Ascending aorta (tissue), 2 donors: ENCODE measurements at places on chromosomes 4 and X. TPM values are rescaled to one million over a fixed set of nuclear protein-coding genes. Genes with fewer than 3 reads are reported as not detected.

- no peak for DNase-seq
Observed at GRCh38 chr4:139858436-139859205, 193.0 kb downstream of the MGST2 start.

GRCh38 chr4:150493851-150494250, 88.1 kb upstream of the MAB21L2 start:
- DNase-seq, result no peak

- DNase-seq, result no peak
Observed at GRCh38 chr4:74627504-74627903, 166.8 kb downstream of the BTC start.

DNA sequence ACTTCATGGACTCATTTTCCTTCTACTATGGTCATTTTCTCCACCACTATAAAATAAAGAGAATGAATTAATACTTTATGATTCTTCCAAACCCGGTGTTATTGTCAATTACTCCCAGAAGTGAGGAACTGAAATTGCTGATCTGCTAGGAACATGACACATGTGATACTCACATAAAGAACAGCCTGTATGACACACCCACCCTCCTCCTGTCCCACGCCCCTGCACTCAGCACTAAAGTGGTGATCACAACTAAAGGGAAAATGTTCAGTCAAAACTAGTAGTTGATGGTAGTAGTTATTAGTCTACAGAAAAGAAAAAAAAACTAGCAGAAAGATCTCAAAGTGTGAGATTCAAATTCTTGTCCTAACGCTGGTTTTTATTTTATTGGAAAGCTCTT, 1508.3 kb downstream of the RAPGEF2 start:
- no peak for DNase-seq

GRCh38 chrX:51571874-51572273, 46.8 kb downstream of the CENPVL3 start:
- DNase-seq, result no peak

DNA sequence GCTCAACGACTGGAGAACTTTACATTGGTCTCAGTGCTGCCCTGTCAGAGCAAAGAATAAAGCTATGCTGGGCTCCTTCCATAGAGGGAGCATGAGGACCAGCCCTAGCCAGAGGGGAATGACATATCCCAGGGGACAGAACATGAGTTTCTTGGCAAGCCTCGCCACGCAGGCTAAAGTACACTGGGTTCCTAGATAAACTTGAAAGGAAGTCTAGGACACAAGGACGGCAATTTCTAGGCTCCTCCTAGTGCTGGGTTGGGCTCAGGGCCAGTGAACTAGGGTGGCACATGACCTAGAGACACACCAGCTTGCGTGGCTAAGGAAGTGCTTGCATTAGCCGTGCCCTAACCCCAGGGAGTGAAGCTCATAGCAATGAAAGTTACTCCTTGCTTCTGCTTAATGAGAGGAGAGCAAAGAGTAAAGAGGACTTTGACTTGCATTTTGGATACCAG, 141.0 kb downstream of the MAB21L2 start:
- peak; percentile 91 for DNase-seq

DNA sequence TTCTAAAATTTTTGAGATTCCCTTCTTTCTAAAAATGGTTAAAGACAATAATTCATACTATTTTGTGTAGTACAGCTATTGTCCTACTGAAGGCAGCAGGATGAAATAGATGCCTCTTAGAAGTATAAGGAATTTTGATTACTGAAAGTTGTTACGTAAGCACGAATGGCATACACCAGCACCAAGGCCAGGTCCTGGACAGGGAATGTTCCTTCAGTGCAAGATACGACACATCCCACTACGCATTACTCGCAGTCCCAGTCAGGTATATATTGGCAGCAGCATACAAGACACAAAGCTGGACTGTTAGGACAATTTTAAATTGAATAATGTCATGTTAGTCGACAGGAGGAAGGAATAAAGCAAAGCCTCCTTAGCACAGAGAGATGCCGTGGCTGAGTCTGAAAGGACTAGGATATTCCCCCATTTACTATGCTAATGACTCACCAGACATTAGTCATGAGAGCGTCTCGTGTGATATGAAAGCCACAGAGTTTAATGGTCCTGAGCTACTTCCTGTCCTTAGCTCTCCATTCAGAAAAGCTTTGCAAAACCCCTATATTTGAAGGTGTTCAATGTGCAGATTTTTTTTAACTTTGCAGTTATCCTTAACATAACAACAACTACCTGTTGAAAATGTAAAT, 504.3 kb downstream of the FAM133A start:
- no peak for DNase-seq

- DNase-seq, result no peak
Observed at GRCh38 chr4:8556341-8557150, 23.6 kb upstream of the GPR78 start.

DNA sequence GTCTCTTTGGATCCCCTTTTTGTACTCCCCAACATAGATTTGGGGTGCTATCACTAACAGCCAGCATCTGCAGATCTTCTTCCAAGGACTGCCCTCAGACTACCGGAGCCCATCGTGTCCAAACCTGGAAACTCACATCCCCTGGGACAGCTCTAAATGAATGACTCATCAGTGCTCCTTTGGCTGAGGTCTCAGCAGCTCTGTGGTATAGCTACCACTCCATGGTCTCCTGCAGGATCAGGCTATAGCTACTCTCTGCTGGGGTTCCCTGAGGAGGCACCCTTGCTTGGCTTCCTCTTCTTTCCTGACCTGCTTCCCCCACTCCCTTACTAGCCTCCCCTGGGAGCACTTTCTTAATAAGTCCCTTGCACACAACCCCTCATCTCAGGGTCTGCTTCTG, 97.5 kb upstream of the PRPS2 start:
- no peak for DNase-seq

- DNase-seq, result no peak
Observed at GRCh38 chr4:173242466-173243250, 74.0 kb downstream of the GALNT7 start.

GRCh38 chr4:139574641-139575040, 18.6 kb upstream of the SETD7 start:
- no peak for DNase-seq

GRCh38 chr4:108272046-108272445, 103.3 kb upstream of the LEF1 start:
- no peak for DNase-seq

- no peak for DNase-seq
Observed at GRCh38 chrX:133437766-133438165, 22.5 kb upstream of the GPC4 start.

GRCh38 chr4:105148776-105149175, 2.1 kb downstream of the TET2 start:
- no peak for DNase-seq

- no peak for DNase-seq
Observed at GRCh38 chrX:15808254-15808653, 18.0 kb downstream of the ZRSR2 start.

DNA sequence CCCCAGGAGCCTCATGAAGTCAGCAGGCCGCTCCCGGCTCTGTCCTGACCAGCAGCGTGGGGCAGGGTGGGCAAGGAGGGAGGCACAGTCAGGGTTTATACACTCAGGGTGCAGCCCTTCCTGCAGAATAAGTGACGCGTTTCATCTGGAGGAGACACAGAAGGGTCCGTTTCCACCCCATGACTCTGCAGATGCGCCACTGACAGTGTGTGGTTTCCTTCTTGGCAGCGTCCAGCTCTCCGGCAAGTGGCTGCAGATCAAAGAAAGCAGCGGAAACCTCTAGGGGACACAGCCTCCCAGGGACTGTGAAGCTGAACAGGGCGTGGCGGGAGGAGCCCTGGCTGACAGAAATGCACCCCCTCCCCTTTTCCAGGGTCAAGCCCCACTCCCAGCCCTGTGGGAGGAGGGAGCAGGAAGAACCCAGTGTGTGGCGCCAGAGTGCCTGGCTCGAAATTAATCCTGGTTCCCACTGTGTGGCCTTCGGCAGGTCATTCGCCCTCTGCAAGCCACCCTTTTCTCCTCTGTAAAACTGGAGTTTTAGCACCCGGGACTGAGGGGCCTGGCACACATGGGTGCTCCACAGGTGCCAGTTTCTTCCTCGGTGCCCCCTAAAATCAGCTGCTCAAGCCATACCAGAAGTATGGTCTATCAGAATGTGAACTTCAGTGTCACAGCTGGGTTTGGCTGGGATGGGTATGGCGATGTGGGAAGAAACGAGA, 17.3 kb upstream of the TBC1D14 start:
- no peak for DNase-seq

GRCh38 chr4:112213856-112214255, 17.7 kb upstream of the AP1AR start:
- no peak for DNase-seq

GRCh38 chrX:68795741-68796140, 33.1 kb upstream of the EFNB1 start:
- DNase-seq, result no peak

GRCh38 chr4:25346913-25347312, 30.1 kb upstream of the ANAPC4 start:
- no peak for DNase-seq

- DNase-seq, result no peak
Observed at GRCh38 chr4:119932277-119932676, 134.4 kb downstream of the MAD2L1 start.

DNA sequence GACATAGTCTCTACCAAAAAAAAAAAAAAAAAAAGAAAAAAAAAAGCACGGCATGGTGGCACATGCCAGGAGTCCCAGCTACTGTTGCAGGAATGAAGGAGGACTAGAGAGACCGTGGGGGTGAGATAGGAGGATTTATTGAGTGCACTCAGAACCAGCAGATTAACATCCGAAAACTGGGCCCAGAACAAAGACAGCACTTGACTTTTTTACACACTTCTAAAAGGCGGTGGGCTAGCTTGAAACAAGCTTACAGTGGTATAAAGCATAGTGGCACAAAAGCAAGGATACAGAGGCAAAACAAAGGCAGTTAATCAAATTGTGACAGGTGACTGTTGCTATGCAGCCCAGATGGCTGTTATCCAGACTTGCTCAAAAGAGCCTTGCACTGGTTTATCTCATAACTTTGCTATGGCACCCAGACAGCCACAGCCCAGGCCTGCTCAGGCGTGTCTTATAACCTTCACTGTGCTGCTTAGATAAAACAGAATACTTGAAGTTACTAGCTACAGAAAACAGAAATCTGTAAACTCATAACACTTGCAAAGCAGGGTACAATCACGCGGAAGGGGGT, 9.9 kb upstream of the PI4K2B start:
- no peak for DNase-seq

- no peak for DNase-seq
Observed at GRCh38 chr4:36841583-36842326, 402.8 kb upstream of the NWD2 start.

GLRA2 gene
- not detected for total RNA-seq

OPN1MW gene
- total RNA-seq, result not detected

SLC6A14 gene
- total RNA-seq, result not detected

USP17L15 gene
- total RNA-seq, result not detected

TAF7L gene
- not detected for total RNA-seq

TET2 gene
- 14.8 TPM for total RNA-seq

NLGN3 gene
- 0.21 TPM for total RNA-seq

KCTD8 gene
- total RNA-seq, result 0.43 TPM

CRMP1 gene
- total RNA-seq, result 1.9 TPM

IGFBP7 gene
- total RNA-seq, result 6,655 TPM
